ENCODE measurements at places on chromosomes 6 and 20.
A peak's percentile ranks its signal among the peaks of the same experiment; 100 is the strongest.

- DNase-seq: no peak
These were observed 129.5 kb upstream of the MMS22L start for GRCh38 chr6:97412511-97412910.

GRCh38 chr6:37821446-37821845 lies 1.9 kb downstream of the ZFAND3 start:
- DNase-seq: no peak

DNA sequence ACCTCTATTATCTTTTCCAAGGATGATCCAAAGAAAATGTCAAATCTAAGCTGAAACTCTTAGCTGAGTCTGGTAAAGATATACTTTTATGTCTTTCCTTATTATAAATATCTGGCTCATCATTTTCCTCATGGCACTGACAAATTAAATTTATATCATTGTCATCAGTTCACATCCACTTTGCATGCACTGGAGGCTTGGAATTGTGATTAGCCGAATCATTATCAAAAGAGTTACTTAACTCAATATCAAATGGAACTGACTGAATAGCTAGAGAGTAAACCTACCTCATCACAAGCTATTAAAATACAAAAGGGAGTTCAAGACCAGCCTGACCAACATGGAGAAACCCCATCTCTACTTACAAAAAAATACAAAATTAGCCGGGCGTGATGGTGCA lies 713.9 kb upstream of the MARCKS start:
- DNase-seq: no peak

DNA sequence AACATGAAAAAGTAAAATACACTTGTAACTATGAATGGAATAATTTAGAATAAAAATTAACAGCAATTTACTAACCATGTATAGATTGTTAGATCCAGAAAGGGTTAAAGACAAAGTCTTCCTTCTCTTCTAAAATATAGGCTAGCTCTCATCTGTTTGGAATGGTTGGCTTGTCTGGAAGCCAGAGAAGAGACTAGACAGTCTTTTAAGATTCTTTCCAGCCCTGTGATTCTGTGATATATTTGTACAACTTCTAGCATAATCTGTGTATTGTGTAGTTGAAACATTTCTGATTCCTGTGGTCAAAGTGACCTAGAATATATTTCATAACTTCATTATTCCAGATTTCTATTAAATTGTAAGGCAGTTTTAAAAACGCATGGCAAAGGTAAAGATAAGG lies 196.6 kb downstream of the UST start:
- DNase-seq: no peak

DNA sequence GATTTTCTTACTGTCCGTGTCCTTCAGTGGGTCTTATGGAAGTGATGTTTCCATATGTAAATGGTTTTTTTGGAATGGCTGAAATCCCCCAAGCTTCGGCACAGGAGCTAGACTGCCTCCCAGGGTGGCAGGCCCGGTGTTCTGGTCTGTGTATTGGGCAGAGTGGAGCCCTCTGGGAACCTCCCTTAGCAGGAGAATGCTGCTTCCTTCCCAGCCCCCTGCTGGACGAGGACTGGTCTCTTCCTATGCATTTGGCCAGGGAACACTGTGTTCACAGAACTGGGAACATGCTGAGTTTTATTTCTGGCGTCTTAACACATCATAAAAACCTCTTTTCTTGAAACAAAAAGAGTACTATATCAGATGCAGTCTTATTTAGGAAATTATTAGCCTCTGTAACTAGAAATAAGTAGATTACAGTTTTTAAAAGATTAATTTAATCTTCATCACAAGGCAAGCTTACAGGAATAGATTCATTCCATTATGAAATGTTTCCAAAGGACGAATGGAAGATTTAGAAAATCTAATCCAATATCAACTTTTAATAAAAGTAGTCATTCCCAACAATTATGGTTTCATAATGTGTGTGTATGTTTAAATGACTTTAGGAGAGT lies 56.6 kb downstream of the SYTL3 start:
- DNase-seq: no peak

- DNase-seq: no peak
These were observed 670.7 kb downstream of the UTRN start for GRCh38 chr6:144955859-144956258.

GRCh38 chr6:84687431-84687830 lies 77.0 kb downstream of the TBX18 start:
- no peak for DNase-seq

DNA sequence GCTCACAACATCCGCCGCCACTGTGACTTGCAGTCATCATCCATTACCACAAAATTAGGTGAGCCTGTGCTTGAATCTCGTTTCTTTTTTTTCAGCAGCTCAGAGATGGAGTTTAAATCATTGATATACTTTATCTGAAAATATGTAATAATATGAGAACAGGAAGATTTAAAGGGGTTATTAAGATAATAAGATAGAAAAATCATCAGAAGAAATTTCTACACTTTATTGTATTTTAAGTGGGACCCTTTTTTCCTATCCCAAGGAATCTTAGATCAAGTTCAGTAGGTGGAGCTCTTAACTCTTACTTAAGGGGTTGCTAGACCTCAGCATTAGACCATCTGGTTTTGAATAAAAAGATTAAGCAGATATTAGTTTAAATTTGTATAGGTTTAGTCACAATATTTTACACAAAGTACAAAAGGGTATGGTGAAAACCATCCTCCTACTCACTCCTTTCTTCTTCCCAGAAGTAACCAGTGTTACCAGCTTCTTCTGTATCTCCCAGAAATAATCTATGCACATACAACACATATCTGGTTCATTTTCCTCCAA lies 9.4 kb upstream of the NCOA7 start:
- peak; percentile 88 for DNase-seq

- DNase-seq: no peak
These were observed 222.8 kb downstream of the ALDH8A1 start for GRCh38 chr6:134727081-134727480.

DNA sequence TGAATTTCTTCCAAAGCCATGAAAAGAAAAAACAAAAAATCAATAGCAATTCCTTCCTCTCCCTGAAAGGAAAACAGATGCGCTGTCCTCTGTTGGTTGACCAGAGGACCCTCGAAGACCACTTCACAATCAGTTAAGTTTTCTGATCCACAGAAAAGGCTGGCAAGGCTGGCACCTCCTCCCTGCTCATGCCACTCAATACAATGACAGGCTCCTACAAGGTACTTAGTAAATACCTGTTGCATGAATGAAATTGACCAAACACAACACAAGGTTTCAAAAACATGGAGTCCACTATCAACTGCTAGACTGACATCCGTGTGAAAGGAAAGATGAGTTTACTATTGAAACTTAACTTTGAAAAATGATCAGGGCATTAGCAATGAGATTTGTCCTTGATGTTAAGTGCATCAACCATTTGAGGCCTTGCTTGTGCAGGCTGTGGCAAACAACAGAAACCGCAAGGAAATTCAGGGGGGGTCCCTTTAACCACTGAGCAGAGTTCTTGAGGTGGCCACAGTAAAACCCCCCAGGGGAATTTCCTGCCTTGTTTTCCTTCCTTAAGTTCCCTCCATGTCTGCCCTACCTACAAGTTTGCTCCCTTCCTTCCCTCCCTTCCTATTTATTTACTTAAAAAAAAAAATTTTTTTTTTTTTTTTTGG lies 27.9 kb upstream of the RTF2 start:
- DNase-seq: no peak

- DNase-seq: no peak
These were observed 159.8 kb upstream of the GGTLC1 start for GRCh38 chr20:24148372-24148771.

GRCh38 chr20:6630514-6630913 lies 137.0 kb upstream of the BMP2 start:
- no peak for DNase-seq

DNA sequence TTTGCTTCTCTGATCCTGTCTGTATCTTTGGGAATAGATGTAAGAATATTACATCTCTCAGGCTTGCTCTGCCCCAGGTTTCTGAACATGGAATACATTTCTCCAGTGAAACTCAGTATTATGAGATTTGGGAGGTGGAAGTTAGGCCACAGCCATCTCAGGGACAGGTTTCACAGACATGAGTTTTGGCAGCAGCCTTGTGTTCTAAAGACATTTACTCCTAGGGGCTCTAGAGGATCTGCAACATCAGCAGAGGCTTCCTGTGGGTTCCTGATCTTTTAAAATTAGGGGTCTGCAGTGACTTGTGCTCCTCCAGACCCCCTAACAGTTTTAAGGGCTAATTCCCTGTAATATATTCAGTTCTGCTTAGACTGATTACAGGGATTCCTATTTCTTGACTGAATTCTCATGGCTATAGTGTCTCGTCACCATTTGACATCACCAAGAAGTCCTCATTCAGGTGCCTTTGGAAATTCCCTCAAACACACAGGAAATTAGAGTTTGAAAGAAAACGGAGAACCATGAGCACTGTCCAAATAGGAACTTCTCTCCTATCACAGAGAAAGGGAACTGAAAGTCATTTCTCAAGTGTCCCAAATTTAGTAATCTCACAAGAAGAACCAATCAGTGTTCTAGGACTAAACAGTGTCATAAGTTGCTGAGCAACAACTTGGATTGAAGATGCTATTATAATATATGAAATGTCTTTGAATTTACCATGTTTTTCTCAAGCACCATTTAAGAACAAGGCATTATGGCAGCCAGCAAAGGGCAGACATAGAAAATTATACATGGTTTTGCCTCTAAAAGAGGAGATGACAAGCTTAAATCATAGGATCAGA lies 2.5 kb upstream of the HLA-DRA start:
- no peak for DNase-seq

DNA sequence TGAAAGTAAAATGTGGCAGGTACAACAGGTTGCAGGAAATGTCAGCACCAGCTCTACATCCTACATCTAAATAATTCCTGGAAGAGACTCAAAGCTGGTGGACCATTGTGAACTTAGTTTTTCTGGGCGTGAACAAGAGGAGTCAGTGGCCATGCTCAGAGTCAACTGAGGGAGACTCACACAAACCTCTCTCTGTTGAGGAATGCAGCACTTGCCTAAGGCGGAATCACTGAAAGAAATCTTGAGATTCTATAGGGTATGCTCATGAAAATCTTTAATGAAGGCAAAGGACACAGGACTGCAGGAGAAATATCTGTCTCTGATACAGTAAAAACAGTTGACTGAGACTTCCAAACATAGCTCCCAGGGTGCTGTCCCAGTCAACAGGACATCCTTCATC lies 22.5 kb downstream of the SLC17A4 start:
- DNase-seq: no peak

DNA sequence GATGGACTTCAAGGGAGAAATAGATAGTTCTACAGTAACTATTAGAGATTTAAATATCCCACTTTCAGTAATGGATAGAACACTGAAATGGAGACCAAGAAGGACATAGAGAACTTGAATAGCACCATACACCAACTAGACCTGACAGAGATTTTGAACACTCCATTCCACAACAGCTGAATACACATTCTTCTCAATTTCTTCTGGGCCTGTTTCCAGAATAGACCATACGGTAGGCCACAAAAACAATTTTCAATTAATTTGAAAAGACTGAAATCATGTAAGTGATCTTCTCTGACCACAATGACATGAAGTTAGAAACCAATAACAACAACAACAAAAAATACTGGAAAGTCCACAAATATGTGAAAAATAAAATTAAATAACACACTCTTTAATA lies 979.1 kb upstream of the FLRT3 start:
- DNase-seq: no peak

GRCh38 chr20:62928246-62928939 lies 2.1 kb upstream of the DIDO1 start:
- no peak for DNase-seq

GRCh38 chr20:17824676-17825251 lies 125.0 kb downstream of the BANF2 start:
- no peak for DNase-seq

GRCh38 chr6:62390401-62390800 lies 104.4 kb upstream of the KHDRBS2 start:
- DNase-seq: no peak

Measured in NCI-H748 treated with DMSO at 0.1 percent for 48 hours (cell line).